Naive B cell (primary cell): ENCODE measurements at places on chromosomes 4 and X. TPM values are rescaled to one million over a fixed set of nuclear protein-coding genes. Genes with fewer than 3 reads are reported as not detected.

The SPARCL1 gene
- not detected for polyA plus RNA-seq

The OTUD6A gene
- not detected for polyA plus RNA-seq

The CXCL3 gene
- not detected for polyA plus RNA-seq

The GNPDA2 gene
- polyA plus RNA-seq = 34.1 TPM

The FAM241A gene
- polyA plus RNA-seq = 1.7 TPM

The TLR1 gene
- 53.9 TPM for polyA plus RNA-seq

The HDAC6 gene
- 26.6 TPM for polyA plus RNA-seq

The ZNF630 gene
- polyA plus RNA-seq = 2.6 TPM

The CCDC110 gene
- polyA plus RNA-seq = not detected

The ARX gene
- polyA plus RNA-seq = not detected

The PHOX2B gene
- polyA plus RNA-seq = not detected

The GABRG1 gene
- not detected for polyA plus RNA-seq
